ENCODE measurements at places on chromosomes 11 and 22.

DNA sequence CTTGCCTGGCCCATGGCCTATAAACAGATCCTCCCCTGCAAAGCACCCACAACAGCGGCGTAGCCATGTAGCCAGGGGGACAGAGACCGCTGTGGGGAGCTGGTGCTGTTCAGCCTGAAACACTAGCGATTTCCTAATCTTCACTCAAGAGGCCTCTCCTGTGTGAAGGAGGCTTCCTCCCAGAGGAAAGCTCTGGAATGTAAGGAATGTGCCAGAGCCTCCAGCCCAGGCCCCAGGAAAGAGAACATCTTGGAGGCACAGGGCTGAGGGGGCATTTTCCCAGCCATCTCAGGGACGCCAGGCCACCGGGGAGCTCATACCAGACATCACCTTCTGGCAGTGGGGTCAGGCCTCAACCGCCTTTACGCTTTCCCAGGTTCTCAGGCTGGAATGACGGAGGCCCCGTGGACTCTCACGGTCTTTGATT lies 24.0 kb downstream of the MIAT start:
- DNase-seq = no peak

GRCh38 chr11:68531129-68531693 lies 70.7 kb downstream of the PPP6R3 start:
- DNase-seq = no peak

DNA sequence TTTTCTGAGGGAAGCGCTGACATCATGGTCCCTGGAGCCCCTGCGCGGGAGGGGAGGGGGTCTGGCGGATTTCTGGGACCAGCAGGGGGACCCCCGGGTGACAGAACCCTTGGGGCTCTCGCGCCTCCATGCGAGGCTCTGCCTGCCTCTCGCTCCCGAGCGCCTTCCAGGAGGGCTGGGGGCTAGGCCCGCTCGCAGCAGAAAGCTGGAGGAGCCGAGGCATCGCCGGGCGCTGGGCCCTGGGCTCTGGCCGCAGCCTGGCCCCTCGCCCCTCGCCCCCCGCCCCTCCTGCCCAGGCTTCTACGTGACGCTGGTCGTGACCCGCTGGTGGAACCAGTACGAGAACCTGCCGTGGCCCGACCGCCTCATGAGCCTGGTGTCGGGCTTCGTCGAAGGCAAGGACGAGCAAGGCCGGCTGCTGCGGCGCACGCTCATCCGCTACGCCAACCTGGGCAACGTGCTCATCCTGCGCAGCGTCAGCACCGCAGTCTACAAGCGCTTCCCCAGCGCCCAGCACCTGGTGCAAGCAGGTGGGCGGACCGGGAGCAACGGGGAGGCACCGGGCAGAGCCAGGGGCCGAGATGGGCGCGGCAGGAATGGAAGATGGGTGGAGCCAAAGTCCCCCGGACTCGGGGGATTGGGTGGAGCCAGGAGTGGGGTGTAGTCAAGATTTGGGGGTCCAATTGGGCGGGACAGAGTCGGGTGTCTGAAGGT lies 5.4 kb downstream of the BEST1 start:
- DNase-seq = no peak

- DNase-seq = no peak
Observed at GRCh38 chr11:60230681-60231080, 12.3 kb downstream of the MS4A4E start.
